Gastrocnemius medialis (tissue), 4 donors: ENCODE measurements at places on chromosomes 5 and 9.

GRCh38 chr5:170010595-170010994 is 30.3 kb upstream of the INSYN2B start:
- DNase-seq = no peak

- no peak for DNase-seq
These were observed 5.0 kb downstream of the MED7 start for GRCh38 chr5:157137691-157138090.

- DNase-seq = no peak
These were observed 41.5 kb upstream of the HMHB1 start for GRCh38 chr5:143770450-143770849.

GRCh38 chr9:16316456-16316855 is 554.0 kb downstream of the BNC2 start:
- DNase-seq = no peak

DNA sequence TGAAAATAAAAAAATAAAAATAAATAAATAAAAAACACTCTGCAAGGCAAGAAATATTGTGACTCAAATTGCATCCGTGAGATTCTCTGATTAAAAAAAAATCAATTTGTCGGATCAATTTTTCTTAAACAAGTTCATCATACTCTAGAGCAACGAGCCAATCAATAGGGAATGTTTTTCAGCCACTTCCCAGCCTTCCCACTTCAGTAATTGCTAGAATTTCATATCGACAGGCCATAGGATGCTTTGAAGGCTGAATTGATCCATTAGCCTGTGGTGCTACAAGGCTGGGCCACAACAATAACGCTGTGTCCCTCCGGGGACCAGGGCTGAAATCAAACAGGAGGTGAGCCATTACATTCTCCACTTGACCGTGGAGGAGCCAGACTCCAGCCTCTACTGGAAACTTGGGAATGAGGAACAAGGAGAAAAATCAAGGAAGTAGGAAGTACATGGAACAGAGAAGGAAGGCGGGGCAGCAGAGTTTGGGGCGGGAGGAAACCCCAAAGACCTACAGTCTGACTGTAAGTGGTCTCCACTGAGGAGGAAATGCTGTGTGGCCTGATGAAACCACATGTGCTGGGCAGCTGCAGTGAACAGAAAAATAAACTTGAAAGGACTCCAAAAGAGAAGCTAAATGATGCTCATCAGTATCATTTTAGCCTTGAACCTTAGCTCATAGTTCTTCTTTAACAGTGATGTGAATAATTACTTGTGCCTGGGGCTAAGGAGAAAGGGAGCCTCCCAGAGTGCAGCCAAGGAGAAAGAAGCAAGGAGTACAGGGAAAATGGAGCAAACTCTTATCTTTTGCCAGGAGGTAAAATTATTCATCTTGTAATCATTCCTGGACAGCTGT is 308.6 kb downstream of the TLE1 start:
- no peak for DNase-seq

DNA sequence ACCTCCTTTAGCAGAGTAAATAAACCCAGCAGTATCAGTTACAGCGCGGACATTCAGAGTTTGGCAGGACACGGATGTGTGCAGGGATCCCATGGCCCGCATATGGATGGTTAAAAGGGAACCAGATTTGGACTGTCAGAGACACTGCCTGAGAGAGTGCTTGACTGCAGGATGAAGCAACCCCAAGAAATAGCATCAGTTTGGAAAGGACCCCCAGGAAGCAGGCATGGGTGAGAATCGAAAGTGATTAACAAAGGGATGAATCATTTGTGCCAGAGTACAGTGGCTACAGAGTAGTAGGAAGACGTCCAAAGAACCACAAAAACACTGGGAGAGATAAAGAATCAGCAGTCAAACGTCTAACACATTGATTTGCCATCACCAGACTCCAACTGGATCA is 5.5 kb downstream of the C7 start:
- DNase-seq = no peak

DNA sequence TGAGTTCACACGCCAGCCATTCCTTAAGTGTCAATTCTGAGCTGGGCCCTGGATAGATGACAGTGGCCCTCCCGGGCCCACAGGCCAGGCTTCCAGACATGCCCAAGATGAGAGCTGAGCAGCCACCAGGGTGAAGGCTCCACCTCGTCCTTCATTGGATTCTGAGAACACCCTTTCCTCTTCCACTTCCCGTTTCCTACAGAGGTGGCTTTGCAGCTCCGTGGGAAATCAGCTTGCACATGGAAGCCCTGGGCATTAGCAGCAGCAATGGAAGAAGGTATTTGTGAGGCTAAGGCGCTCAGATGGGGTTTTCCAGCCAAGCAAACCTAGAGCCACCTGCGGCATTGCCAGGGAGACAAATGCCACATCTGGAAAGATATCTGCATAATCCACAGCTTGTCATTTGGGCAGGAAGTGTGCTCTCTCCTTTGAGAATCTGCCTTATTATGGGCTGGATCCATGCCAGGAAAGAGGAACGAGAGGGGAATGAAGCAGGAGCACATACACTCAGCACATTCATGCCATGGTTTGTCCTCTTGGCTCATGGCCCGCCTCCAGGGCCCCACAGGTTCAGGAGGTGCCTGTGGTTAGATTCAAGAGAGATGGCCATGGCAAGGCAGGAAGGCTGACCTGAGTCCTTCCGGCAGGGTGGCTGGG is 34.1 kb downstream of the CFAP77 start:
- no peak for DNase-seq

DNA sequence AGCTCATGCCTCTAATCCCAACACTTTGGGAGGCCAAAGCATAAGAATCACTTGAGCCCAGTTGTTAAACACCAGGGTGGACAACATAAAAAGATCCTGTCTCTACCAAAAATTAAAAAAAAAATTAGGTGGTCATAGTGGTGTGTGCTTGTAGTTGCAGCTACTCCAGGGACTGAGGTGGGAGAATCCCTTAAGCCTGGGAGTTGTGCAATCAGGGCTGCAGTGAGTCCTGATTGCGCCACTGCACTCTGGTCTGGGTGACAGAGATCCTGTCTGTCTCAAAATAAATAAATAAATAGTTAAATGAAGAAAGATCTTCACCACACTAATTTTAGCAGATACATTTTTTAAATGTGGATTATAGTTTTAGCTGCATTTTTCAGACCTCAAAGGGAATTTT is 433.2 kb downstream of the MAT2B start:
- no peak for DNase-seq

GRCh38 chr9:14822666-14823065 is 87.6 kb downstream of the FREM1 start:
- DNase-seq = no peak

DNA sequence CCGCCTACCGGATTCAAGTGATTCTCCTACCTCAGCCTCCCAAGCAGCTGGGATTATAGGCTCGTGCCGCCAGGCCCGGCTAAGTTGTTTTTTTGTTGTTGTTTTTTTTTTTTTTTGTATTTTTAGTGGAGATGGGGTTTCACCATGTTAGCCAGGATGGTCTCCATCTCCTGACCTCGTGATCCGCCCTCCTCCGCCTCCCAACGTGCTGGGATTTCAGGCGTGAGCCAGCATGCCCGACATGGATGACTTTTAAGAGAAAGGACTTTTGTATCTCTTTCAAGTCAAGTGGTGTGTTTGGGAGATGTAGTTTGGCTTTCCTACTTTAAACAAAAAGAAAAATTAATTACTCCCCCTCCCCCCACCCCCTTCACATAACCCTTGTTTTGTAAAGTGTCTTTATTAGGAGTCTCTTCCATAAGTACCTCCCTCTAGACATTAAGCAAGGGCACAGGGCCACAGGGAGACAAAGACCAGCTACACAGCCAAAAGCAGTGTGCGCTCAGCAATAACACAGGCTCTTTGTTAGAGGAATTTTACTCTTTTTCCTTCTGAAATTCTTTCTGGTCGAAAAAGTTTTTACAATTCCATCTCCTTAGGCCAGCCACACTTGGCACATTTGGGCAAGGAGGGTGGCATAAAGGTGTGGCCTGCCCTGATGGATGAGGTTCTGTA is 31.2 kb downstream of the JAKMIP2 start:
- no peak for DNase-seq

DNA sequence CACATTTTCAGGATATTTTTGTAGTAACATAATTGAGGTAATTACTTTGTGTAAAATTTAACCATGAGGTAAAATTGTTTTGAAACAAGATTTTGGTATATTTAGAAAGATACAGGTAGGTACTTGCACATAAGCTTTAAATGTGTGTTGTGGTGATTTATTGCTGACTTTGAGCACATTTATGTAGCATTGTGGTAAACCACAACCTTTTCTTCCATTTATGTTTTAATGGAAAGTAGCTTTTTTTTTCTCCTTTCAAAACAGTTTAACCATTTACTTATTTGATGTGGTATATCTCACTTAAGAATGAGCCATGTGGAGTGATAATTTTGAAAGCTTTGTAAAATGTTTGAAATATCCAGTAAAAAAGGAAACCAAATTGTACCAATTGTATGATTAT is 35.6 kb downstream of the FCHO2 start:
- no peak for DNase-seq

DNA sequence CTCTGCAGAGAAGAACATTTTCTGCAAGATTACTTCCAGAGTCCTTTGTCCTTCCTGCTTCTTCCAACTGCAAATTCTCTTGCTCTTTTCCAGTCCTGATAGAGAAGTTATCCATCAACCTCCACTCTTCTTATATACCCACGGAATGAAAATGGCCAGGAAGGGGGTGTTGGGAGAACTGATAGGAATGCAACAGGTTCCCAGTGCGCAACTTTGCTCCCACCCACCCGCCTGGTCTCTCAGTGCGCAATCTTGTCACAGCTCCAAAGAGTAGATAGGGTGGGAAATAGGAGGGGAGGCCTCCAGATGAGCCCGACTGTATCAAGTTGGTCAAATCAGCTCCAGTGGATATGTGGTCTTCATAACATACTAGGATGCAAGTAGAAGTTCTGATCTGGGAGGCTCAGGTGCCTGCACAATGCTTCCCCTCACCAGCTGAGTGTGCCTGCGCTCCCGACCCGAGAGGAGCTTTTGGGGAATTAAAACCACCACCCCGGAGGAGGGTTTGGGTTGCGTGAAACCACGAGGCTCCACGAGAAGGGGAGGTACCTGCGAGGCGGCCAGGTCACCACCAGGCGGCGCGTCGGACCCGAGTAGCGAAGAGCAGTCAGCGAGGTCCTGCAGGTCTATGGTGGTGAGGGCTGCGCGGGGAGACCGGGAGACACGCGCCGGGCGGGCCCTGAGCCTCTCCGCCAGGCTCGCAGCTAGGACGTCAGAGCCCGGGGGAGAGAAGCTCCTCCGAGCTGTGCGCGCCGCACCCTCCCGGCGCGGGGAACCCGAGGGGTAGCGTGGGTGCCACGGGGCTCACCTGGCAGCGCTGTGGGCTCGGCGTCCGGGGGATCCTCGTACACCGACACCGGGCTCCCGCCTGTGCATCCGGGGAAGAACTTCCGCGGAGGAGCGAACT is 835 bp downstream of the MCIDAS start:
- DNase-seq = no peak

DNA sequence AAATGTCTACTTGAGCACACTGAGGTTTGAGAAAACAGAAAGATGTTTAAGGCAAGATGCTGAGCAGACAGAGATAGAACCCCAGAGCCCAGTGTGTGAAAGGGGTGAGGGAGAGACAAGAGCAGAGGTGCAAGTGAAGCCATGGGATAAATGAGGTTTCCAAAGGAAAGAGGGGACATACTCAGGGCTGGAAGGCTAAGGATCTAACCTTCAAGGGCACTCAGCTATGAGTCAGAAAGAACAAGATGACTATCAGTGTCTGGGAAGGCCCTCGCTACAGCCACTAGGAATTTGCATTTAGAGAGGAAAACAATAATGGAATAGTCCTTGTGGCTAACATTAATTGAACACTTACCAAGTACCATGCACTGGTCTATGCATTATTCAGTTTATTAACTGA is 113.7 kb downstream of the HTR4 start:
- no peak for DNase-seq

- no peak for DNase-seq
These were observed 21.1 kb downstream of the GEMIN5 start for GRCh38 chr5:154916874-154917273.

DNA sequence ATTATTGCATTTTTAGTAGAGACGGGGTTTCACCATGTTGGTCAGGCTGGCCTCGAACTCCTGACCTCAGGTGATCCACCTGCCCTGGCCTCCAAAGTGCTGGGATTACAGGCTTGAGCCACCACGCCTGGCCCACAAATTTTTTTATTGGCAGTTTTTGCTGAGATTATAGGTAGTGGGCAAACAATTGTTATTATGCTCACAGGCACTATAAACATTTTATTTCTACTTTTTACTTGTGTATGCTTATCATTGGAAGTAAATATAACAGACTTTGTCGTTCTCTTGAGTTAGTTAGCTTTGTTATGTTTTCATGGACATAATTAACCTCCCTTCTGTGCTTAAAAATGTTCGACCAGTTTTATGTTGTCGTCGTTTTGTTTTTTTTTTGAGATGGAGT is 23.9 kb downstream of the UGCG start:
- no peak for DNase-seq

DNA sequence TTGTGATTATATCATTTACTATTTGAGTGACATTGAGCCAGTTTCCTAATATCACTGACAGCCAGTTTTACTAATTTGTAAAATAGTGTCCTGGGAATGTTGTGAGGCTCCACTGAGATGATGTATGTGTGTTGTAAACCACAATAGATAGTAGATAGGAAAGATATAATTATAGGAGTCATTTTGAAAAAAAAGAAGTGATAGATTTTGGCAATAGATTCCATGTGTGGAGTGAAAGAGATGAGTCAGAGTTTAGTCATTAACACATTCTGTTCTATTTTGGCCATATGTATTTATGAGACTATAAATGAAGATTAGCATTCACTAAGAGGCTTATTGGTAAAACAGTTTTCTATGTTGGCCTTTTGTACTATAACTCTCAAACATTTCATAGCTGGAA is 388.2 kb downstream of the FAM170A start:
- no peak for DNase-seq

GRCh38 chr5:173688703-173689102 is 72.3 kb upstream of the BOD1 start:
- no peak for DNase-seq

DNA sequence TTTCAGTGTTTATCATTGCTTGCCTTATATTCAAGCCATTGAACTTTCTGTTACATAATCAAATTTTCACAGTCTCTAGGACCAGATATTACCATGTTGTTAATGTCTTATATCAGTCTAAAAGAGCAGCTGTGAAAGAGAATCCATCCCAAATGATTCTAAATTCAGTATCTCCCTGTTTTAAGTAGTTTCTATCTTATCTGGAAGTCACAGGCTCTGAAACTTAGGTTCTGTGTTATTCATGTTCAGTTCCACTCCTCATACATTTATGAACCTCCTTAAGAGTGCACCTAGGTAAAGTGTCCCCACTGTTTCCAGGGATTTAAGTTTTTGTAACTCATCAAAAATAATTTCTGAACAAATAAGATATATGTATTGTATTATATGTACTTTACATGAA is 9.7 kb downstream of the LYRM7 start:
- DNase-seq = no peak
